Fibroblast of lung (primary cell): ENCODE measurements at places on chromosomes 4 and X. TPM values are rescaled to one million over a fixed set of nuclear protein-coding genes. Genes with fewer than 3 reads are reported as not detected.

Gene ARHGEF38
- total RNA-seq, result not detected in 2 replicates

Gene PRR32
- total RNA-seq, result not detected in 2 replicates

Gene PLP1
- 0.17 TPM in 1 of 2 replicates, not detected in the other for total RNA-seq

Gene CC2D2A
- total RNA-seq, result 26.5 and 30.9 TPM in 2 replicates

Gene GALNTL6
- under 0.01 TPM in 1 of 2 replicates, not detected in the other for total RNA-seq

Gene PAGE2B
- total RNA-seq, result not detected in 2 replicates

Gene GRK4
- total RNA-seq, result 5.9 and 6.9 TPM in 2 replicates

Gene MAB21L2
- under 0.01 TPM in 1 of 2 replicates, not detected in the other for total RNA-seq

GRCh38 chr4:167842487-167842886, 249.8 kb upstream of the ANXA10 start:
- no peaks in the 10 kb centered on the region for H3K36me3 ChIP-seq
- no peak overlapping the region for H3K27ac ChIP-seq
- no peak overlapping the region for H3K4me3 ChIP-seq
- no peak for DNase-seq
- H3K27me3 ChIP-seq, result no peaks in the 10 kb centered on the region

- H3K27ac ChIP-seq, result no peak overlapping the region
- H3K4me1 ChIP-seq, result peaks cover 5% of the 10 kb centered on the region
- no peaks in the 10 kb centered on the region for H3K27me3 ChIP-seq
Measured at GRCh38 chr4:113222471-113222870, 173.0 kb downstream of the ANK2 start.

DNA sequence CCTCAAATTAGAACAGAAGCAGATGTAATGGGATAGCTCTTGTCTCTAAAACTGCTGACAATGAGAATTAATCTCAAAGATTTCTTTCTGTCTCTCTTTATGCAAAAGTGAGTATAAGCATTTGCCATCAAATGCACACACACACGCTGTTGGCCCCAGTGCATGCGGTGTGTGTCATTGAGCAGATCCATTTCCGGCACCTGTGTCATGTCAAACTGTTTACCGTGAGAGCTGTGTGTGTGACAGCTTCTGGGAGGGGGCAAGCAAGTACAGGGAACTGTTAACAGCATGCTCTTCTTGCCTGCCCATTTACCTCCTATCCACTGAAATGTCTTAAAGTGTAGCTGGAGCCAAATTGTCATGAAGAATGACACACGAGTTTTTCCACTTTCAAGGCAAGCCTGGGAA, 297.9 kb upstream of the FAT4 start:
- no peak for DNase-seq
- H3K4me3 ChIP-seq, result no peak overlapping the region
- no peaks in the 10 kb centered on the region for H3K36me3 ChIP-seq
- H3K4me1 ChIP-seq, result no peaks in the 10 kb centered on the region
- no peak overlapping the region for H3K27ac ChIP-seq

DNA sequence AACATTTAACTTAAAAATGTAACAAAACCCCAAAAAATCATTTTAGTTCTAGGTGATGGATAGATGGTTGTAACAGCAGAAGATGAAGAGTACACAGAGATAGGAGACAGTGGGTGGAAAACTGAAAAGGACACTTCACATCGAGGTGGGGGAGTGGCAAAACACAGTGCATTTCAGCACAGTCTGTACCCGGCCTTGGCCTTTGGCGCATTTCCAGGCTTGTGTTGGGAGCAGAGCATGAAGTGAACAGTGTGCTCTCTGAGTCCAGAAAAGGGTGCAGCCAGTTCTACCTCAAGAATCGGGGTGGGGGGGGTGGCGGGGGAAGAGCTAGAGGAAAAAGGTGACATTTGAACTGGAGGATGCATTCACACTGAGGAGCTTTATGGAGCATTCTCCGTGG, 4.3 kb downstream of the TSPYL2 start:
- no peak for DNase-seq
- no peak overlapping the region for H3K4me3 ChIP-seq
- H3K4me1 ChIP-seq, result peaks cover 4% of the 10 kb centered on the region
- no peak overlapping the region for H3K27ac ChIP-seq
- H3K36me3 ChIP-seq, result peaks cover 10% of the 10 kb centered on the region

- DNase-seq, result no peak
- no peaks in the 10 kb centered on the region for H3K27me3 ChIP-seq
- H3K36me3 ChIP-seq, result no peaks in the 10 kb centered on the region
- no peaks in the 10 kb centered on the region for H3K4me1 ChIP-seq
- H3K4me3 ChIP-seq, result no peak overlapping the region
- no peak overlapping the region for H3K27ac ChIP-seq
Measured at GRCh38 chr4:6378493-6379445, 93.6 kb downstream of the PPP2R2C start.

GRCh38 chrX:132001127-132001526, 22.0 kb upstream of the STK26 start:
- no peak for DNase-seq
- no peaks in the 10 kb centered on the region for H3K4me1 ChIP-seq
- H3K4me3 ChIP-seq, result no peak overlapping the region
- no peaks in the 10 kb centered on the region for H3K27me3 ChIP-seq
- H3K27ac ChIP-seq, result no peak overlapping the region
